ENCODE measurements at places on chromosomes 3 and 15.

GRCh38 chr3:114404590-114404989, 110.8 kb downstream of the TIGIT start:
- DNase-seq, result no peak

- no peak for DNase-seq
Observed at GRCh38 chr3:31729082-31729481, 196.4 kb downstream of the STT3B start.

DNA sequence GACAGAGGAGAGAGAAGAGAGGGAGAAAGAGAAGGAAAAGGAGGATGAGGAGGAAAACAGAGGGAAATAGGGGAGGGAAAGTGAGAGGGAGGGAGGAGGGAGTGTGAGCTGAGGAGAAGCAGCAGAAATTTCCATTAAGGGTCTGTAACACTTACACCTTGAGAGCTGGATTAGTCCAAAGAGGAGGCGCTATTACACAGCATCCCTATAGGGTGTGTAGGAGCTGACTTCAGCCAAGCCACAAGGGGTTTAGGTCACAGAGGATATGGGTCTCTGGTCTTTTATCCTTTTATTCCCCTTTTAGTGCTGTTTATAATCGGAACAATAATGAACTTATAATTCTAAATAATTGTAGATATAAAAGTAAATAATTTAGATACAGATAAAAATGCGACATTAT, 230.4 kb downstream of the GABRG3 start:
- no peak for DNase-seq

DNA sequence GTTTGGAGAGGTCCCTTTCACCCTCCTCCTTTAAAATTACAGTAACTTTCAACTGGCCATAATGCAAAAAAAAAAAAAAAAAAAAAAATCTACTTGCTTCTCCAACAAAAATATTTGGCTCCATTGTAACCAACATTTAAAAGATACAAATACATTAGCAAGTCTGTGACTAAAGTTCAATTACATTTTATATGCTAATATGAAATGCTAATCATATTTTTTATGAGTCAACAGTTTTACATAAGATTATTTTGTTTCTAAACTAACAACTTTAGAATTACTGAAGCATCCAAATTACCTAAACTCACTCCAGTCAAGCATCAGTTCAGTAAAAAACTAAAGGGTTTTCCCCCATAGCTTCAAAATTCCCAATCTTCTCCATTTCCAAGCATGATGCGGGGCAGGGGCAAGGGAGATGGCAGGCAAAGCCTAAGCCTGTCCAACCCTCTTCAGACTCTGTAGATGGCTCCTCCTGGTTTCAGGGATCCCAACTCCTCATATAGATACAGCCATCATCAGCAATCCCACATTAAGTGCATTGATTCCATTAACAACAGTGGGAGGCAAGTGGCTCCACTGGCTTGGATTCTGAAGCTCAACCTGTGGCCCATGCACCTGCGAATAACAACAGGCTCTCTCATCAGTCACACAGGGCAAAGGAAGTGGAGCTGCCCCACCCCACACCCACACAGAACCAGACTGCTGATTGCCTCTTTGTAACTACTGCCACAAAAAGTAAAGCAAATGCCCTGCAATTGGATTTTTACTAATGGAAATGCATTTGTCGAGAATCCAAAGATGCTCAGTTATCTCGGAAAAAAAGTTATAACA, 15.0 kb downstream of the SFMBT1 start:
- peak; percentile 62 for DNase-seq

DNA sequence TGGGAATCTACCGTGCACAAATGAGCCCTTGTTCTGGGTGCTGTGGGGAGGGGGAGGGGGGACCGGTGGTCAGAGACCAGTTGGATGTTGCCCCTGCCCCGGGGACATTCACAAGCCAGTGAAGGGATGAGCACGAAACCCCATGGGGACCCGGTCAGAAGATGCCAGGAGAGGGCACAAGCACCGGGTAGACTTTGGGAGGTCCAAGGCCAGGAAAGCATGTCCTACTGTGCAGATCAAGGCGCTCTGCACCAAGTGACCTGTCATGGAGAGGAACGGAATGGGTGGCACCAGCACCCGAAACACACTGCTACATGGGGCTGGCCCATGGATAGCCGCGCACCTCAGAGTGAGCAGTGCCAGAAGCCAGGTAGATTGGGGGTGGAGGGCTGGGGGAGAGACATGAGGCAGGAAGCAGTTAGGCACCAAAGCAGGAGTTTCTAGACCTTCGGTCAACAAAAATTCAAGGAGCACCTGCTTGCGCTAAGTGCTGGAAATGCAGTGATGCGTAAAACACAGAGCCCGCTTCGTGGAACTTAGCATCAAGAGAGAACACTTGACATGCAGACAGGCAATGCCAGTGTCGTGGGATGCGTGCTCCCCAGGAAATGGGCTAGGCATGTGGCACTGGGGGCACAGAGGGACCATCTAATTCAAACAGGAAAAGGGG, 99.1 kb downstream of the CPN2 start:
- no peak for DNase-seq

DNA sequence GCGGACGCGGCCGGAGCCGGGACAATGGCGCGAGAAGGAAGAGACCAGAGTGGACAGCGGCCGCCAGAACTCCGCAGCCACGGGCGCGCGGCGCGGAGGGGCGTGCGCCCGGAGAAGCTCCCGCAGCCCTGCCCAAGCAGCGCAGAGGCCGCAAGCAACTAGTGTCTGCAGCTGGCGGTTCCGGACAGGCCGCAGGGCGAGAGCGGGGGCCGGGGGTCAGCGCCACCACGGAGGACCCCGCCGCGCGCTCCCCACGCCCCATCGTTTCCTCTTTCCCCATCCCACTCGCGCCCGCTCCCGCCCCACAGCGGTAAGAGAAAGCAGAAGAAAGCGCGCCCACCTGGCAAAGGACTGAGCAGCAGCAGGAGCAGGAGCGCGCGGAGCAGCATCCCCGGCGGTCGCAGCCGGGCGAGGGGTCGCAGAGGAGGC, 440 bp downstream of the PRTG start:
- DNase-seq, result no peak

DNA sequence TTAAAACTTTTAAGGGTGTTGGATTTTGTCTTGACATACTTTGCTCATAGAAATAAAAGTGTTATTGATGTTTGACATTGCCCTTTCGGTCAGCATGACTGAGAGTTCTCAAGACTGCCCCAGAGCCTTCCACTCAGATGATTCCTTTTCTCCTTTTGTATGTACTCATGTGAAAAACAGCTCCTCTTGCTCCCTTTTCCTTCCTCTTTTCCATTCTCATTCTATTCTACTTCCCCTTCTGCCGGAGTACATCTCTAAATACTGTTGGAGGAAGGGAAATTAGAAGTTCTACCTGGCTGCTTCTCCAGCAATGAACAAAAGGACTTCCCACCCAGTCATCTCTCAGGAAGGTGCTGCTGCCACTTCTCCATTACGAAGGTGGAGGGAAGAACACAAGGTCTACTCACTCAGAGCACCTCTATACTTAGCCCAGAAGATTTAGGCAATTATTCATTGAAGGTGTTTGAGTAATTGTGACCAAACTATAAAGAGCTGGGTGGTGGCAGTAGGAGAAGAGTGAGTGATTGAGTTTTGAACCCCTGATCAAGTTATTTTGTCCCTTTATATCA, 163.8 kb upstream of the MBNL1 start:
- DNase-seq, result no peak

- DNase-seq, result no peak
Observed at GRCh38 chr3:14478956-14479550, 61.1 kb downstream of the GRIP2 start.

DNA sequence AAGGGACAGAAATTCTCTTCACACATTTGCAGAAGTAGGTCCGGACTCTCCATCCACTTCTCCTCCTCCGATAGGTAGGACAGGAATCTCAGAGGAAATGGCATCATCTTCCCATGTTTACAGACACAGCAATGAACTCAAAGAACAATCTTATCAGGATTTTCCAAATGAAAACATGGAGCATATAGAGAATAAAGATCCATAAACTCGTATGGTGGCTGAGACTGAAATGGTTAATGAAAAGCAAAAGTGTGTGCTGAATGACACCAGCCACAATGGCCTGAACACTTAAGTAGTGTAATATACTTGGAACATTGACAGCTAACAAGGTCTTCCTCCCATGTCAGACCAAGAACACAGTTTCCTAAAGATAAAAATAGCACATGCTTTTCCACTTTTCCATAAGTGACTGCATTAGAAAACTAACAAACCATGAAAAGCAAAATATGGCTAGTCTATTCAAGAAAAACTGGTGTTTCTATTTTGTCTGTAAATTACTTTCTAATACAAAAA, 5.8 kb downstream of the CCRL2 start:
- no peak for DNase-seq

GRCh38 chr15:38316311-38316710, 63.7 kb downstream of the SPRED1 start:
- no peak for DNase-seq

DNA sequence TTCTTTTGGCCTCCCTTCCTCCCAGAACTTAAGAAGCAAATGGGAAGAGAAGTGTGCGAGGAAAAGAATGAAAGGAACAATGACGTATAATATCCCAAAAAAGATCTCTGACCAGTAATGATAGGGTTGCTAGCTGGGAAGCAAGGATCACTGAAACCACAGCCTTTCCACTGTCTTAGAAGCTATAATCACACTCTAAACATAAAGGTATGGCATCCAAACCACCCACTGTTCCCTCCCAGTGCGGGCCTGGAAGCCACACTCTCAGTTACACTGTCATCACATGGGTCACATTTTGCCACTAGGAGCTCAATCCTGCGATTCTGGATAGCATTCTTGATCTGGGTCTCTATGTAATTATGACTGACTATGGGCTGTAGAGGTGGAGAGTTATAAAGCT, 131.6 kb upstream of the HACD2 start:
- DNase-seq, result no peak

- DNase-seq, result no peak
Observed at GRCh38 chr3:151452841-151453240, 8.0 kb downstream of the IGSF10 start.

GRCh38 chr3:16304061-16305010, 39.3 kb downstream of the OXNAD1 start:
- DNase-seq, result no peak

DNA sequence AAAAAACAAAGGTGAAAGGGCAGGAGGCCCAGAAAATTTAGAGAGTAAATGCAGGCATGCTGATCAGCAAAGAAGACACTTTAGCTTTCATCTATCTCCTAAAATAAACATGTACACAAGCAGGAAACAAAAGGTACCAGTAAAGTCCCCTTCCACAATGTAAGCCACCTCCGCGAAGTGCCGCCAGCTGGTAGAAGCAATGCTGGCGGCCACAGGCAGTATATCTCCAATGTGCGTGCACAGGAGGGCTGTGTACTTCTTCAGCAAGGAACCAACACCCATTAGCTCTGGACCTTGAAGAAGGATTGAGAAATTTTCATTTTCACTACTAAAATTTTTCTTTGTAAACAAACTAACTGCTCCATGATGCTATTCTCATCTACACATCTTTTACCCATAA, 75.4 kb downstream of the HERC2 start:
- no peak for DNase-seq
